Hematopoietic multipotent progenitor cell treated with erythropoietin and hydrocortisone succinate and interleukin-3 and kit ligand, for 4 days (in vitro differentiated cells): ENCODE measurements at places on chromosomes 11 and 22.
A peak's percentile ranks its signal among the peaks of the same experiment; 100 is the strongest.

DNA sequence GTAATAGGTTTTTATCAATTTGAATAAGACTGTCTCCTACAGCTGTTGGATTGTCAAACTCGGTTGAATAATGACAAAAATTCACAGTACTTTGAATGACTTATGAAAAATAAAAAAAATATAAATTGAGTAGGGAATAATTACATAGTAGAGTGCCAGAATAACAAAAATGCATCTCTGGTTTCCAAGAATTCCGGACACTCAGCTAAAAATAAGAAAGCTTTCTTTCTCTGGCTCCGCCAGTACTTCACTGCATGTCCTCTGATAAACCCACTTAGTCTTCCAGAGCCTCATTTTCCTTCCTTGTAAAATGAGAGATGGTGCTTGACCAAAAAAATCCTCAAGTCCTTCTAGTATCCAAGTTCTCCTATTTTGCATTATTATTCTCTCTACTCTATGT lies 374.6 kb upstream of the LUZP2 start:
- DNase-seq: no peak

- no peak for DNase-seq
Observed at GRCh38 chr11:40683010-40683409, 776.4 kb downstream of the LRRC4C start.

DNA sequence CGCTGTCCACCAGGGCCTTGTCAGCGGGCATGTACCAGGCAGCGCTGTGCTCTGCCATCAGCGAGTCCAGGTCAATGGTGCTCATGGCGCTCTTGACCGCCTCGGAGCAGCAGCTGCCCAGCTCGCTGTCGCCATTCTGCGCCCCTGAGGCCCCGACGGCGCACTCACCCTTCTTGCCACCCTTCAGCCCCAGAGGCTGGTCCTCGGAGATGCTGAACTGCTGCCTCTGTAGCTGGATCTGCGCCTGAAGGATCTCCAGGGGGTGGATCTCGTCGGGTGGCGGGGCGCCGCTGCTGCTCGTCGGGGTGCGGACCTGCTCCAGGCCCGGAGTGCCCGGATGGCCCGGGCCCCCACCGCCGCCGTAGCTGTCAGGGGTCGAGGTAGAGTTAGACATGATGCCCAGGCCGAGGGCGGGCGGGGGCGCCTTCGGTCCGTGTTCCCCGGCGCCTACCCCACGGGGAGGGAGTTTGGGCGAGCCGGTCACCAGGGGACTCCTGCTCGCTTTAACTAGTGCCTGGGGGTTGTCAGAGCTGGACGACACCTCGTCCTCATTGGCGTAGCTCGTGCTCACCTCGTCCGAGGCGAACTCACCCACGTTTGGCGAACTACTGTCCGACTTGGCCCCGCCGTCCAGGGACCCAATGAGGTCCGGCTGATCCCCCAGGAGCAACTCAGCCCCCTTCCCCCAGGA lies 4.6 kb downstream of the MN1 start:
- DNase-seq: no peak

- DNase-seq: no peak
Observed at GRCh38 chr22:47616396-47617020, 854.1 kb downstream of the TBC1D22A start.

- no peak for DNase-seq
Observed at GRCh38 chr11:79117488-79117887, 323.3 kb downstream of the TENM4 start.

GRCh38 chr11:125262830-125263218 lies 98.3 kb downstream of the PKNOX2 start:
- no peak for DNase-seq

- no peak for DNase-seq
Observed at GRCh38 chr11:34609850-34610249, 11.0 kb upstream of the EHF start.

DNA sequence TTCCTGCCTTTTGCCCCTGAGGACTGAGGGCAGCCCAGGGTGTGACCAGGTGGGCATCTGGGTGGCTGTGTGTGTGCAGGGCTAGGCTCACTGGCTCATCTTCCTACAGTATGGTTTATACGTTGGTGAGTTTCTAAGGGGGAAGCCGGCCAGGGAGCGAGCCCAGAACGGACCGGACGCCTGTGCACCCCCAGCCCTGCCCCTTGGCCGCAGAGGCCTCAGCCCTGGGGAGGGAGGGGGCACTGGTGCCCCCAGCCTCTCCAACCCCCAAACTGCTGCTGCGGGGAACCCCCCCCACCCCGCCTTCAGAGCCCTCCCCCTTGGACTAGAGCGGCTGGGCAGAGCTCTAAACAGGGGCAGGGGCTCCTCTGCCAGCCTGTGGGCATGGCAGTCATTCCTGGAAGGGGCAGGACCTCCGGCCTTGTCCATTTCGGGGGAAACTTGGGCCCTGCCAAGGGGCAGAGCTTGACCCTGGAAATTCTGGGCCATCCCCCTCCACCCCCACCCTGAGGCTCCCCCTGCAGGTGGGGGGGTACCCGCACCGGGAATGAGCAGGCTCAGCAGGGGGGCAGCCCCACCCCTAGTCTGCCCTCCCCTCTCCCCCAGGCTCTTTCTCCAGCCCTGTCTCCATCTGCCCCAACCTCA lies 5.4 kb downstream of the YIF1A start:
- DNase-seq: no peak

- DNase-seq: peak; percentile 94
Observed at GRCh38 chr22:39472570-39473556, 16.1 kb downstream of the MGAT3 start.

GRCh38 chr11:5625281-5625680 lies 480 bp downstream of the TRIM34 start:
- no peak for DNase-seq

DNA sequence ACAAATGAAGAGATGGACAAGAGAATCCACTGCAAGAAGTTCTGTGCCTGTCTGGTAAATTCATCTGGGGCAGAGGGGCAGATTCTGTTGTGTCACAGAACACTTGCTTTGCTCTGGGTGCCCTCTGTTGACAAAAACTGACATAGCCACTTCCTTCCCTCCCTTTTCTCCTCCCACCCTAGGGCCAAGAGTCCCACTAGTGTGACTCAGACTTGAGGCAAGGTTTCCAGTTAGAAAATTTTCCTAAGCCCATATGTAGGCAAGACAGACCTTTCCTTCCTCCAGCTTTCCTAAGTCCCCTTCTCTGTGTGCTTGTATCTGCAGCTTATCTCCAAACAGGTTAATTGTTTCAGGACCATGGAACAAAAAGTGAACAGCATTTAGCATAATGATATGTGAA lies 106.8 kb downstream of the RBFOX2 start:
- DNase-seq: peak; percentile 84
